ENCODE measurements at places on chromosomes 2 and 18. TPM values are rescaled to one million over a fixed set of nuclear protein-coding genes. Genes with fewer than 3 reads are reported as not detected.

DNA sequence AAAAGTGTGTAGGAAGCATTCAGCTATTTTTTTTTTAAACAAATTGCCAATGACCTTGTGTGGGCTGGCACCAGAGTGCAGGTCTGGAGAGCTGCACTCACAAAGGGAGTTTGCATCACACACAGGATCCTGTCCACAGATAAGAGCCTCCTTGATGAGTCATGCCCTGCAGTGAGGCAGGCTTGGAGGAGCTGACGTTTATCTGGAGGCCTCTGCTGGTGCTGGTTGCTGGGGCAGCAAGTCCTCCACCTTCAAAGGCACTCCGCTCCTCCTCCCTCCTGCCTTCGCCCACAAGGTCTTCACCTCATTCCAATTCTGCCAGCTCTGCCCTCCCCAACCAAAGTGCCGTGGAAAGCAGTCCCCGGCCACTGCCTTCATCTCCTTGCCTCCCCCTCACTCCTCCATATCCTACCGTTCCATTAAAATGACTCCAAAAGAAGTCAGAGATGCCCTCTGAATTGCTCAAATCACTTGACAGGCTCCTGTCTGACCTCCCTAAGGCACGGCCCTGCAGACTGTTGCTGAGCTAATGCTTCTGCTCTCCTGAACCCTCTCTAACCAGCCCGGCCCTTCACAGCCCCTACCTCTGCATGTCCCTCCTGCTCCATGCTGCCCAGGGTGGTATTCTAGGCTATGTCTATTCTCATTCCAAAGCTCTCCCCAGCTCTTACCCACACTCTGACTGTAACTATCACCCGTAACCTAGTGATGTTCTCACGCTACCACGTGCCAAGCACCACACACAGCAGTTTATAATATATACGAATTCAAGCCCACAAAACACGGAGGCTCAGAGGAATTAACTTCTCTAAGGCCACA is 30.9 kb downstream of the LONRF2 start:
- no peak for DNase-seq

GRCh38 chr2:48045613-48046012 is 139.3 kb upstream of the FBXO11 start:
- DNase-seq, result no peak

GRCh38 chr2:115491186-115491793 is 1048.8 kb downstream of the DPP10 start:
- no peak for DNase-seq

DNA sequence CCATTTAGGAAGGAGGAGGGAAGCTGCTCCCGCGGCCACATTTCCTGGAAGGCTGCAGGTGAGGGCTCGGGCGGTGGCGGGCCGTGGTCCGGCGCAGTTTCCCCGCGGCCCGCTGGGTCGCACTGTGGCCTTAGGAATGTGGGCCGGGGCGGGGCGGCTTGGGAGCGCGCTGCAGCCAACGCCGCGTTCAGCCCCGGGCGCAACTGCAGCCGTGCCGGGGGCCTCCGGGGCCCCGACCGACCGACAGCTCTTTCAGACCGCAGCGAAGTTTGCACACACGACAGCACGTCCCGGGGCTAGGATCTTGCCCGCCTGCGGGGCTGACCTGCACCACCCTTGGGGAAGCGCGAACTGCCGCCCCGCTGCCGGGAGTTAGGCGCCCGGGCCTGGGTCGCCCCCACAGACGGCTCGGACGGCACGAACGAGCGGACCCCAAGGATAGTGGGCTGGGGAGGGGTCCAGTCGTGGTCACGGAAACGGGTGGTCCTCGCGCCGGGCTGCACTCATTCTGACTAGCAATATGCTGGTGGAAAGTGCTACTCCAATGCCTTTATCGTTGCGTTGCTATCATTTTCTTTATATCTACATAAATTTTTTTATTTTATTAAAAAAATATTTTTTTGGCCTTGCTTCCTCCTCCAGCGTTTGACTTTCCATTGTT is 69.9 kb upstream of the DLX2 start:
- peak; percentile 53 for DNase-seq

DNA sequence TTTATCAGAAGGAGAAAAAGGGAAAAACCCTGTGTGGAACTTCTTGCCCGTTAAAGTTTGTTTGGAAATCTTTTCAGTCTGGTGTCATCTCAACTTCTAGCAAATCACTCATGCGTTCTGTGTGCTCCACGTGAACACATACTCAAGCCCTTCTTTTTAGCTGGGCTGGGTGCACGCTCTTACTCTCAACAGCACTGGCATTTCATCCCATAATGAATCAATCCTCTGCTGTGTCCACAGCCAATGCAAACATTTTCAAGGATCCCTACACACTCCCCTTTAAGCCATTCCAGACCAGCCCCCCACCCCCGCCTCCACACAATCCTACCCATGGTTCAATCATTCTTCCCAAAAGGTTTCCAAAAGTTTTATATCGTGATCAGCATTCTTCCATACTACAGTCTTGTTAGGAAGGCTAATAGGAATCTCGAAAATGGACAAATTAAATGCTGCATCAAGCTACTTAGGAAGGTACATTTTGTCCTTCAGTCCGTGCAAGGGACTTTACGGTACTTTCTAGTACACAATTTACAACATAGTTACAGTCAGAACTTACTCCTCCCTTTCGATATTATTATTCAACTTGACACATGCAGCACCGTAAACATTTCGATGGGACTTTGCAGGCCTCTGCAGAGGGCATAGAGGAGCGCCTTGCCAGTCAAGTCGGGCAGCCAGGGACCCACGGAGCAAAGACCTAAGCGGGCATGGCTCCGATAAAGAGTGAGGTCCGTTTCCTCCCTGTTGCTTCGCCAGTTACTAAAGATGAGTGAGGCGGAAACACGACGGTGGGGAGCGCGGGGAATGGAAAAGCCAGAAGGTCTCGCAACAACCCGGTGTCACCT is 1.4 kb downstream of the PTGR3 start:
- no peak for DNase-seq

DNA sequence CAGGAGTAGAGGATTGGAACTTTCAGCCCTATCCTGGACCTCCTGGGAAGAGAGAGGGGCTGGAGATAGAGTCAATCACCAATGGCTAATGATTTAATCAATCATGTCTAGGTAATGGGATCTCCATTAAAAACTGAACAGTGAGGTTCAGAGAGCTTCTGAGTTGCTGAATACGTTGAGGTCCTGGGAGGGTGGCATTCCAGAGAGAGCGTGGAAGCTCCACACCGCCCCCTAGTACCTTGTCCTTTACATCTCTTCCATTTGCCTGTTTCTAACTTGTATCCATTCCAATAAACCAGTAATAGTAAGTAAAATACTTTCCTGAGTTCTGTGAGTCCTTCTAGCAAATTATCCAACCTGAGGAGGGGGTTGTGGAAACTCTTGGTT is 101.7 kb downstream of the B3GNT2 start:
- no peak for DNase-seq

- no peak for DNase-seq
These were observed 18.9 kb upstream of the STAT4 start for GRCh38 chr2:191169456-191170300.

UGT1A4 gene
- not detected for polyA plus RNA-seq

MRPL44 gene
- 43.6 TPM for polyA plus RNA-seq

BARD1 gene
- polyA plus RNA-seq, result 9.3 TPM

FLACC1 gene
- 2.8 TPM for polyA plus RNA-seq

SLC5A7 gene
- polyA plus RNA-seq, result not detected

GALNT14 gene
- polyA plus RNA-seq, result not detected

All from muscle of arm (tissue), 14 donors.